Caco-2 (cell line): ENCODE measurements at places on chromosomes 13 and 19.

- DNase-seq = no peak
Observed at GRCh38 chr13:110005563-110005962, 219.2 kb upstream of the IRS2 start.

GRCh38 chr13:34867590-34867989 is 74.5 kb upstream of the NBEA start:
- DNase-seq = no peak

DNA sequence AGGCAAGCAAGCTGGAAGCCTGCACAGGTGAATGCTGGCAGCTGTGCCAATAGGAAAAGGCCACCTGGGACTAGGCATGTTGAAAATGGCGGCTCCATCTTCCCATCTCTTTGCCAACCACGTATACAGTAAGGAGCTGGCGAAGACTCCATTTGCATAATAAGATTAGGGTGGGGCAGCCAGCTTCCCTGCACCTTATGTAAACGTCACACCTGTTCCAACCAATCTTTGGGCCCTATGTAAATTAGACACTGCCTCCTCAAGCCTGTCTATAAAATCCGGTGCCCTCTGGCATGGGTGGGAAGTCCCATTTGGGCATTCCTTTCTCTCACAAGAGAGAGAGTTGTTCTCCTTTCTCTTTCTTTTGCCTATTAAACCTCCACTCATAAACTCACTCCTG is 16.8 kb downstream of the ADGRE2 start:
- no peak for DNase-seq

- no peak for DNase-seq
Observed at GRCh38 chr13:102702965-102703725, 8.3 kb upstream of the METTL21C start.

DNA sequence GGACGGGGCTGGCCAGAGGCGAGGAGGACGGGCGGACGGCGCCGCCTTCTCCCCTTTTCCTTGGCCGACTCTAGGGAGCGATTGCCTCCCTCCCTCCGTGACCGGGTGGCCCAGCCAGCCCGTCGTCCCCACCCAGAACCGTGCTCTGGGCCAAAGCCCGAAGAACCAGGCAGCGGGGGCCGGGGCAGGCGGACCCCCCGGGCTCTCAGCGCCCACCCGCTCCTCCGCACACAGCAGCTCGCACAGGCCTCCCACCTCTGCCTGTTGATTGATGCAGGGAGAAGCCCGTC is 9.3 kb upstream of the MARCHF2 start:
- DNase-seq = no peak

DNA sequence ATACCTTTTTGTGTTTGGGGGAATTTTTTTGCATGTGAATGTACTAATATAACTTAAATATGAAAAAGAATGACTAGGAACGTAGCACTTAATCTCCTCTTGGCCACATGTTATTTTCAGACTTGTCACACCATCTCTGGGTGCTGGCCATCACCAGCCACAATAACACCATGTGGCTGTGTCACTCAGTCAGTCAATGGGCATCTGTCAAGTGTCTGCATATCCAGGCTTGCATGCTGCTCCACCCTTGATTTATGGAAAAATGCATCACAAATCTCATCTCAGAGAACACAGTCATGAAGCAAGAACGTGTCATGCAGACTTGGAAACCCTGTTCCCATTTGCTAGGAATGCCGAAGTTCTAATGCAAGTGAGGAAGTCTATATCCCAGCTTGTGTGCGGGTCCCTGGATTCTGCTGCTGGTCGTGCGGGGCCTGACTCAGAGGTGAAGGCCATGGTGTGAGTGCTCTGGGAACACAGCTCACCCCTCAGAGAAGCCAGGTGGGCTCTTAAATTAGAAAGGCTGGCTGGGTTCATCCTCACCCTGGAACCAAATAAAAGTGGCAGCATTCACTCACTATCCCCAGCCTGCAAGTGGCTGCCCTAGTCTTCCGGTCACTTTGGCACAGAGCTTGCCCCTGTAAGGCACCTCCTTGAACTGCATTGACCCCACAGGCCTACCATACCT is 53.6 kb upstream of the ARHGEF7 start:
- no peak for DNase-seq

DNA sequence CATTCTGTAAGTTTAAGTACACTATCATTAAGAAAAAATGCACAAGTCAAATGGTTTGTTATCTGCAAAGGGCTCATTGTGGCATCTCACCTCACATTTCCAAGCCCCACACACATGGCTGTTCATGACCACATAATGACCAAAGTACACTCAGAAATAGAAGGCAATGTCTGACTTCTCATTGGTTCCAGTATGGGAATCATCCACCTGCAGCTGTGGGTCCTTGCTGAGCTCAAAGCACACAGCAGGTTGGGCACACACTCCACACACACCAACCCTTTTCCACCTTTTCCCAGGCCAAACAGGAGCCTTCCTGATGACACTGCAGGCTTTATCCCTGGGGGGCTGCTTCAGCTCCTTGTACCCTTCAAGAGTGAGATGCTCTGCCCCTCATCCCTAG is 11.8 kb downstream of the CLC start:
- DNase-seq = no peak

DNA sequence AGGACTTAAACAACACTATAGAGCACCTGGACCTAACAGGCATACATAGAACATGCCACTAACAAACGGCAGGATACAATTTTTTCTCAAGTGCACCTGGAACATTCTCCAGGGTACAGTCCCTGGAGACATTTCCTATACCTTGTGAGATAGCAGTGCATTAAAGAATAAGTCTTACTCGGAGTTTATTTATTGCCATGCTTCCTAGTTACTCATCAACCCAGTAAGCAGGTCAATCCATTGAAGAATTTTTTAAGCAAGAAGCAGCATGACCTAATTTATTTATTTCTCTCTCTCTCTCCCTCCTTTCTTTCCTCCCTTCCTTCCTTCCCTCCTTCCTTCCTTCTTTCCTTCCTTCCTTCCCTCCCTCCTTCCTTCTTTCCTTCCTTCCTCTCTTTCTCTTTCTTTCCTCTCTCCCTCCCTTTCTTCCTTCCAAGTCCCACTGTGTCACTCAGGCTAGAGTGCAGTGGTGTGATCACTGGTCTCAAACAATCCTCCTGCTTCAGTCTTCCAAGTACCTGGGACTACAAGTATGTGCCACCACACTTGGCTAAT is 6.6 kb upstream of the TFDP1 start:
- DNase-seq = no peak

DNA sequence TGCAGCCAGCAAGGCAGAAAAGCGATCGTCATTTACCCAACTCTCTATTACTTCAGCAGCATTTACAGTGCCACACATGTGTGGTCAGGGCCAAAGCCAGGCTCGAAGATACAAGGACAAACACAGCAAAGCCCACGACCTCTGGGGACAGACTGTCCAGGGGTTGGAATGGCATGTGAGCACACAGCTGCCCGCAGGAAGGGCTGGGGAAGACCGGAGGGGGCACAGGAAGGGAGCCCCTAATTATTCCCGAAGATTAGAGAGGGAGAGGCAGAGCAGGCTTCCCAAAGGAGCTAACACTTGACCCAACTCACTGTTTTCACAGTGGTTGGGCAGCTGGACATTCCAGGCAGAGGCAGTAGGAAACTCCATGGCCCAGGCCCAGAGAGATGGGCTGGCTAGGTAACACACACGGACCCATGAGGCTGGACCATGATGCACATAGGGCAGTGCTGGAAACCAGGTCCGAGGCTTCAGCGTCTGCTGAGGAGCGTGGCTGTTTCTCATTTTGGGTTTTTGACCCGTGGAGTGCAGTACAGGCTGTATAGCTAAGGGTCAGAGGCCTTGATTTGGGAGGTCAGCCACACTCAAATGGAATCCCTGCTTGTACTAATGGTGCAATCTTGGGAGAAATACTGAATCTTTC is 179.8 kb downstream of the FOXO1 start:
- no peak for DNase-seq

GRCh38 chr13:31697290-31697689 is 42.0 kb upstream of the RXFP2 start:
- no peak for DNase-seq

- DNase-seq = no peak
Observed at GRCh38 chr19:51491586-51491985, 10.0 kb downstream of the SIGLEC12 start.

DNA sequence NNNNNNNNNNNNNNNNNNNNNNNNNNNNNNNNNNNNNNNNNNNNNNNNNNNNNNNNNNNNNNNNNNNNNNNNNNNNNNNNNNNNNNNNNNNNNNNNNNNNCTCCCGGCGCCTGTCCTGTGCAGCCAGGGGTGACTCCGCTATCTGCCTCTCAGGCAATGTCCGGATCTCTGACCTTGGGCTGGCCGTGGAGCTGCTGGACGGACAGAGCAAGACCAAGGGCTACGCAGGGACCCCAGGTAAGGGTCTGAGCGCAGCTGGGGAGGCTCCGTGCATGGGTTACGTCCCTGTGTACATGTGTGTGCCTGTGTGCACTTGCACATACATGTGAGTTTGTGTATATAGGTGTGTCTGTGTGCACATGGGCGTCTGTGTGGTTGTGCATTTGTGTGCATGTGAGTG is 36.1 kb upstream of the TMEM255B start:
- no peak for DNase-seq

DNA sequence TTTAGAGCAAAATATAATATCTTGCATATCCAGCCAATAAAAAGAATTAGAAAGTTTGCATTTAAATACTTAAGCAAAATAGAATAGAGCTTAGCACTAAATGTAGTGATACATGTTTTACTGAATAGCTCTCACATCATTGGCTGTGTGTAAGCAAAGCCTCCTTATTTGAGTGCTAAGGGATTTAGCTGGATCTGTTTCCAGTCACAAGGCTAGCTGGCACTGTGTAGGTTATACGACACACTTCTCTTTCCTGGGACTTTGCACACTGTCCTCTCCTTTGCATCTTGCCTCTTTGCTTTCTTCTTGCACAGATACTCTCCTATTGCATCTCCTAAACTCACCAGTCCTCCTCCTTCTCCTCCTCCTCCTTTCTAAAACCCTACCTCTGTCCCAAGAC is 423.8 kb downstream of the KLF5 start:
- DNase-seq = no peak

- DNase-seq = no peak
Observed at GRCh38 chr13:51781246-51782022, 22.5 kb downstream of the DHRS12 start.

DNA sequence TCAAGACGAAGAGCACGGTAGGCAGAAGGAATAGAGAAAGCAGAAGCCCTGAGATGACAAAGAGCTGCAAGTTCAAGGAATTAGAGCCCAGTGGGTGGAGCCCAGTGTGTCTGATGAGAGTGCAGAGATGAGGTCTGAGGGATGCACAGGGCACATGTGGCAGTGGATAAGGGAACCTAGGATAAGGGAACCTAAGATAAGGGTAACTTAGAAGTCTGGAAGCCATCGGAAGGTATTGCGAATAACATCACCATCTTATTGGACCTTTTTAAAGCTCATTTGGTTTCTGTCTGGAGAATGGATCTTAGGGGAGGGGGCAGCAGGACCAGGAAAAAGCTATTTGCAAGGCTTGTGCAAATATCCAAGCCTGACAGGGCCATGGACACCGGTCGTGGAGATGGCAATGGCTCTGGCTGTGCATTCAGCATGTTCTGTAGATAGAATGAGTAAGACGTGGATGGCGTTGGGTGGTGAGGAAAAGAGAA is 1.3 kb downstream of the FPR3 start:
- no peak for DNase-seq
